ENCODE measurements at places on chromosomes 11 and 22.

- no peak for DNase-seq
Observed at GRCh38 chr22:45103756-45104155, 60.0 kb upstream of the NUP50 start.

DNA sequence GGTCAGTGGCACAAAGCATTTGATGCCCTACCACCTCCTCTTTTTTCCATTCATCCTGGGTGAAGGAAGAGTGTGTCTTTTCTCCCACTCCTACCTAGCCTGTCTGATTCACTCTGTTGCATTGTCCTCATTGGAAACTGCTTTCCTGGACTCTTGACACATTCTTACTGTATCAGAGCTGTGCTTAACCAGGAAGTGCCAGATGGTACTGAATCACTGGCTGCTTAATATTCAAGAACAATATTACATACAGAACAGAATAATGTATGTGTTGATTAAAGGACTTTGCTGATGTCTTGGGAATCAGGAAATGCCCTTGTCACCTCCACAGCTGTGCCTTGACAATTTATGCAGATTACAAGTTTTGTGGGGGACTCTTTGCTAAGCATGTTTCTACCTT, 44.4 kb downstream of the SVIP start:
- DNase-seq = no peak

GRCh38 chr11:41206388-41206787, 253.1 kb downstream of the LRRC4C start:
- no peak for DNase-seq

DNA sequence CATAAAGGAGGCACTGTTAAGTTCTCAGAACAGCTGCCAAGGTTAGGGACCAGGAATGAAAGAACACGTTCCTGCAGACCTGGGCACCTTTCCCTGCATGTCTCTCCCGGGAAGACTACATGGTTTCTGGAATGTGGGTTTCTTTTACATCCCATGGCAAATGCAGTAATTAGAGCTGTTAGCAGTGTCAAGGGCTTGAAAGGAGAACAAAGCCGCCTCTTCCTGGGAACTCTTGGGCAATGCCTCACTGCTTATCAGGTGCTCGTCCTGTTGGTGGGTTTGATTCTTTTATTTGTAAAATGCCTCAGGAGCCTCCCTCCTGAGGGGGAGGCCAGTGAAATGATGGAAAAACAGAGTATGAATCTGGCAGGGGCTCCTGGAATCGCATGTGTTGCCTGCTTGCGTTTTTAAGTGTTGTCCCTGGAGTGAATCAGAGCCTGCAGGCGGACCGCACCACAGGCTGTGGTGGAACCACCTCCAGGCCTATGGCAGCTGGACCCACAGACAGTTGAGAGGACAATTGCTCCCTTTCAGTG, 723 bp upstream of the C22orf31 start:
- no peak for DNase-seq

- no peak for DNase-seq
Observed at GRCh38 chr11:4677948-4678347, 19.7 kb downstream of the OR51E2 start.

DNA sequence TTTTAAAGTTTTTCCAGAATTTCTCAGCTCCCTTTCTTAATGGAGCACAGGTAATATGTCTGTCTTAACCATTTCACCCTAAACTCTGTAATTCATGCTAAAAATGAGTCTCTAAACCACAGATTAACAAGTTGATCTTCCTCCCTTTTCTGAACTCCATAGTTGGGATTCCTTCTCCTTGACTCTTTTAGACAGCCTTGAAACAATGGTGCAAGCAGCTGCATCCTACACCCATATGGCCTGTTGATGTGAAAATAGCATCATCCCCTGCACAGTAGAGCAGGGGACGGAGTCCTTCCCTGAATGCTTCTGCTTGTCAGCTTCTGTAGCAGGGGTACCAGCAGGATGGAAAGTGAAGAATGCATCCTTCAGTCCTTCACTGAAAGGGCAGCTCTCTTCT, 192.8 kb upstream of the SORL1-AS1 start:
- no peak for DNase-seq

GRCh38 chr22:45268167-45268957, 16.4 kb upstream of the UPK3A start:
- peak; percentile 23 for DNase-seq

DNA sequence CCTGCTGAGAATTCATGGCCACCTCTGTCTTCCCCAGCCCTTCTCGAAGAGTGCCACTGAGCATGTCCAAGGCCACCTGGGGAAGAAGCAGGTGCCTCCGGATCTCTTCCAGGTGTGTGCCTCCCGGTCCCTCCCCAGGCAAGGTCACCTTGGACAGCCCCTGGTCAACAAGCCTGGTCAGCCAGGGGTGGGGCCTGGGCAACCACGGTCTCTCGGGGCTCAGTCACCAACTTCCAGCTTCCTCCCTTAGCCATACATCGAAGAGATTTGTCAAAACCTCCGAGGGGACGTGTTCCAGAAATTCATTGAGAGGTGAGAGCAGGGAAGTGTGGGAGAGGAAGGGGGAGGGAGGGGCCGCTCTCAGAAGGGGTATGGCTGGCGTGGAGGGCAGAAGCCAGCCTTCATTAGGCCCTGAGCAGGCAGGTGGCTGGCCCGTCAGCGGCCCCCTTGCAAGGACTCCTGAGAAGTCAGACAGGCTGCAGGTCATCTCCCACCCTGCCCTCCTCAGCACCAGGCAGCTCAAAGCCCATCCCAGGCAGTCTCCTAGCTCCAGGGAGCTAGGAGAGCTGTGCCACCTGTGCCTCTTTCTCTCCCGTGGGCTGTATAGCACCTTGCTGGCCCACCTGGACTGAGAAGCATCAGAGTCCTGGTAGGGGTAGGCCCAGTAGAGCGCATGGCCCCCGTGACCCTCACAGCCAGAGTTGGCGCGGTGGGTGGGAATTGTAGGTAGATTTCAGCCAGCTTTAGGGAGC, 9.3 kb upstream of the ANKRD13D start:
- DNase-seq = no peak

GRCh38 chr11:64850979-64851567, 6.6 kb upstream of the CDC42BPG start:
- DNase-seq = no peak

GRCh38 chr11:23789200-23789853, 707.5 kb upstream of the LUZP2 start:
- peak; percentile 1 for DNase-seq

DNA sequence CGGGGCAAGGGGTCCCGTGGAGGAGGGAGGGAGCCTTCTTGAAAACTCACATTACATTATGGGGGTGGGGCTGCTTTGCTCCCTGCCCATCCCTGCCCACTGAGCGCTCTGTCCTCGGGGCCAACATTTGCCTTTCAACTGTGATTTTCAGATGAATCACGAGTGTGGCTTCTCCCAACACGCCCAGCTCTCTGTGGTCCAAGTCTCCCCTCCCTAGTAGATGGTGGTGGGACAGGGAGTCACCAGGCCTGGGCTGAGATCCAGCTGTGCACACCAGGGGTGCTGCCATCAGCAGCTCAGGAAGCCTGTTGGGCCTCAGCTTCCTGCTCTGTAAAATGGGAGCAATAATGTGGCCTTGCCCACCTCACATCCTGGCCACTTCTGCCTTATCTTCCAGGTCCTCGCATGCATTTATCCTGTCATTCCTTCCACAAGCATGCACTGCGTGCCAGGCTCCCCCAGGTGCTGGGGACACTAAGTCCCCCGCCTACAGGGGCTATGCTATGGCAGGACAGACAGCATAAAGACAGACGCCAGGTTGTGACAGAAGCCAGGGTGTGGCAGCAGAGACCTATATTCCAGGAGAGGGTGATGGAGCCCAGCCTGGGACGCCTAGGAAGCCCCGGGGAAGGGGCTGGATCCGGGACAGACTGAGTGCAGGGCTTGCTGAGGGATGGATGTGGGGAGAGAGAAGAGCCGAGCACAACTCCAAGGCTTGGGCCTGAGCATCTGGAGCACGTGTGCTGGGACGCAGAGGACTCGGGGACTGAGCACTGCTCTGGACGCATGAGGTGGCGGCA, 30.5 kb downstream of the NFAM1 start:
- no peak for DNase-seq

- peak; percentile 20 for DNase-seq
Observed at GRCh38 chr11:16603890-16604793, 134.3 kb upstream of the C11orf58 start.

- DNase-seq = no peak
Observed at GRCh38 chr22:24090581-24090980, 79.5 kb downstream of the CABIN1 start.

- DNase-seq = peak; percentile 40
Observed at GRCh38 chr22:18057568-18058209, 20.1 kb upstream of the PEX26 start.

DNA sequence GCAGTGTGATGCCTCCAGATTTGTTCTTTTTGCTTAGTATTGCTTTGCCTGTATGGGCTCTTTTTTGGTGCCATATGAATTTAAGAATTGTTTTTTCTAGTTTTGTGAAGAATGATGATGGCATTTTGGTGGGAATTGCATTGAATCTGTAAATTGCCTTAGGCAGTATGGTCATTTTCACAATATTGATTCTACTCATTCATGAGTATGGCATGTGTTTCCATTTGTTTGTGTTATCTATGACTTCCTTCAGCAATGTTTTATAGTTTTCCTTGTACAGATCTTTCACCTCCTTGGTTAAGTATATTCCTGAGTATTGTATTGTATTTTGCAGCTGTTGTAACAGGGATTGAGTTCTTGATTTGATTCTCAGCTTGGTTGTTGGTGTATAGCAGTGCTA, 18.3 kb upstream of the ZBED5 start:
- no peak for DNase-seq

- no peak for DNase-seq
Observed at GRCh38 chr11:79860336-79860735, 419.5 kb upstream of the TENM4 start.

DNA sequence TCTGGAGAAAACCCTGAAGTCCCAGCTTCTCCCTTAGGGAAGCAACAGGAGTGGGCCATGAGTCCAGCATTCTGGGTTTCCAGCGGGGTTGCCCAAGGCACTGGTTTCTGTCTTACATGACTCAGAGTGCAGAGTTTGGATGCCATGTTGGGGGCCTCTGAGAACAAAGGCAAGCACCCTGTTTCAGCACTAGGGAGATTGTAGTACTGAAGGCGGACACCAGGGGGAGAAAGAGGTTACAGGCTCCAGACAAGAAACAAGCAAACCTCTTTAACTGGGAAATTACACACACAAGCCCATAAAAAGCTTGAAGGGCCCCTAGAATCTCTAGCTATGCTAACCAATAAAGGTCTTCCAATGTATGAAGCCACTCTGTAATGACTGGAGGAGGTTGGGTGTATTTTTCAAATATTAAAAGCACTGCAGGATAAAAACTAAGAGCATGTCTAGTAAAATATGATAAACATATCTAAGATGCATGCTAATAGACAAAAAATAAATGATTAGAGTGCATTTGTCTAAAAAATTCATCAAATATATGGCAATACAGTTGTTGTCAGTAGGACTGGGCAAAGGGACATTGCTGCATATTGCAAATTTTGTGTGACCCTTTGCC, 7.1 kb downstream of the MS4A6E start:
- DNase-seq = peak; percentile 59
